CD8-positive, alpha-beta memory T cell (primary cell): ENCODE measurements at places on chromosomes 16 and 17.

GRCh38 chr17:49457564-49458535 lies 37.2 kb upstream of the NGFR start:
- no peaks in the 10 kb centered on the region for H3K4me1 ChIP-seq
- no peak overlapping the region for H3K4me3 ChIP-seq
- H3K36me3 ChIP-seq = no peaks in the 10 kb centered on the region
- H3K27ac ChIP-seq = no peak overlapping the region
- no peak for DNase-seq
- H3K27me3 ChIP-seq = peaks cover 7% of the 10 kb centered on the region

GRCh38 chr16:49472598-49472997 lies 99.0 kb downstream of the C16orf78 start:
- no peaks in the 10 kb centered on the region for H3K4me1 ChIP-seq
- no peaks in the 10 kb centered on the region for H3K27me3 ChIP-seq

- H3K27ac ChIP-seq = no peak overlapping the region
- no peaks in the 10 kb centered on the region for H3K27me3 ChIP-seq
- DNase-seq = no peak
- H3K4me3 ChIP-seq = no peak overlapping the region
- peaks cover 53% of the 10 kb centered on the region for H3K4me1 ChIP-seq
Measured at GRCh38 chr17:14305785-14306496, 5.1 kb downstream of the HS3ST3B1 start.

GRCh38 chr17:5687646-5688045 lies 103.3 kb upstream of the NLRP1 start:
- H3K4me1 ChIP-seq = no peaks in the 10 kb centered on the region
- H3K36me3 ChIP-seq = no peaks in the 10 kb centered on the region
- DNase-seq = no peak
- H3K27me3 ChIP-seq = no peaks in the 10 kb centered on the region
- H3K27ac ChIP-seq = no peak overlapping the region

- H3K27me3 ChIP-seq = no peaks in the 10 kb centered on the region
- H3K36me3 ChIP-seq = no peaks in the 10 kb centered on the region
- DNase-seq = no peak
Measured at GRCh38 chr17:11031787-11032186, 193.9 kb upstream of the PIRT start.

DNA sequence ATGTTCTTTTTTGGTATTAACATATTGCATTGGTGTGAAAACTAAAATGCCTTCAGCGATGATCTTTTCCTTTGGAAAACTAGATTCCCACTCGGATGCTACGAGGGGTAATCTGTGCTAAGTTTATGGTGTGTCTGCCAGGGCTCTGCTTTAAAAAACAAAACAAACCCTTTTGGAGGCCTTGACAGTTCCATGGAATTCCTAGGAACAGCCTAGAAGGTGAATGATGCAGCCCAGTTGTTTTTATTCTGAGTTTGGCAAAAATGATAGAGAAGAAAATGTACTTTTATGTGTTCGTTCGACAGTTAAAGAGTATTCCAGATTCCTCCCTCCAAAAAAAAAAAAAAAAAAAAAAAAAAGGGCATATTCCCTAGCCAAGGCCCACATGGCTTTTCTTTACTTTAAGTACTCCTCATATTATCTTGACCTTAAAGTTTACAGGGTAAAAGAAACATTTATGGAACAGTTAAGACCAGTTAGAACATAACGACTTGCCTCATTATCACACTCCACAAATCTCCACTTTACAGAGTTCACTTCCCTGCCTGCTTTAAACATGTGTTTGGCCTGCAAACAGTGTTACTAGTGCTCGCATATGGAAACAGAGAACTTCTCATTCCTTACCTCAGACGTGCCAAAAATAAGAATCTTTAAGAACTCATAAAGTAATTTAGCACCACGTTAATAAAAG lies 159.1 kb downstream of the WWOX start:
- no peak overlapping the region for H3K4me3 ChIP-seq
- no peak overlapping the region for H3K27ac ChIP-seq
- H3K36me3 ChIP-seq = no peaks in the 10 kb centered on the region
- no peaks in the 10 kb centered on the region for H3K4me1 ChIP-seq
- DNase-seq = no peak
- no peaks in the 10 kb centered on the region for H3K27me3 ChIP-seq
